Stimulated activated CD8-positive, alpha-beta memory T cell treated with anti-CD3 and anti-CD28 coated beads, Interleukin-4, amount 100 ng/mL, for 1 hour (primary cell): ENCODE measurements at places on chromosomes 11 and 22.

- no peak for DNase-seq
Observed at GRCh38 chr11:4180441-4181183, 86.0 kb downstream of the RRM1 start.

DNA sequence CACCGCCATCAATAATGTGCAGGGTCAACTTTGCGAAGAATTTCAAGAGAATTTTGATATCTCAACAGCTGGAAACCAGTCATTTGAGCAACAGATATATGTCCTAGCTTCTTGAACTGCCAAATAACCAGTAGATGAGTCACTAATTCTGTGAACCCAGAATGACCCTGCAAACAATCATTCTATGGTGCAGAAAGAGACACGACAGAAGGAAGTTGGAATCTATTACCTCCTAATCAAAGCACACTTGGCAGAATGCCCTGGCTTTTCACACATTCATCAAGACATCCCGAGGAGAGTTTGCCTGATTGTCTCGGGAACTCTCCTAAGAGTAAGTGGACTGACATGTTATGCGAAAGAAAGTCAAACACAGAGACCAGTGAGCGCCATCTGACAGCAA, 621.1 kb downstream of the OPCML start:
- DNase-seq = no peak

DNA sequence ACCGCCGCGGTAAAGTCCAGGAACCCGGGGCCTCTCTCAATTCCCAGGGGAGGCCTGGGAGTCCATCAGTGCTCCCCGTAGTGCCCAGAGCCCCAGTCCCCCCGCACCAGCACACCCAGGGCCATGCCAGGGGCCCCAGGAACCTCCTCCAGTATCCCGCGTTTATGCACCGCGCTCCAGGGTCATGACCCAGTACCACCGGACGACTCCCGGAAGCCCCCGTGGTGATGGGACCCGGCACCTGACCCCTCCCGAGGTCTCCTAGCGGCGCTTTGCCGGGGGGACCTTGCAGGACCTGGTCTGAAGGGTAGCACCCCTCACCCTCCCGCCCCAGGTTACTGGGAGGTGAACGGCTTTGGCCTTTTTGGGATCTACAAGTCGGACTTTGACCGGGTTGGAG, 11.2 kb downstream of the B4GALNT4 start:
- no peak for DNase-seq

- no peak for DNase-seq
Observed at GRCh38 chr11:91170711-91171110, 947.9 kb upstream of the CHORDC1 start.

DNA sequence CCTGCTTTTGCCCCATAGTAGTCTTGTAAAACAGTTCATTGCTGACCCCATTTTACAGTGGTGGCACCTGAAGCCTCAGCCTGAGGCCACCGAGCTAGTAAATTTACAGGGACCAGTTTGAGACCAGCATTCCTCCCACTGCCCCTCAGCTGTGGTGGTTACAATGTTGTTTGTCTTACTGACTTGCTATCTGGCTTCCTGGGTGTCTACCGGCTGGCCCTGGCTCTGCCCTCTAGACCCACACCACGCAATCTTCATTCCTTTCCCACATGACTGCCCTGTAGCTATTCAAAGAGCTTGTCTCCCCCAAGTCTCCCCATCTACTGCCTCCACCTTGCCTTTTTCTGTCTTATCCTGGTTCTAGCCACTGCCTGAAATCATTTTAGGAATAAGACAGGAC, 20.8 kb downstream of the PIK3IP1 start:
- no peak for DNase-seq

GRCh38 chr22:23376256-23376655, 195.9 kb downstream of the BCR start:
- no peak for DNase-seq

- DNase-seq = no peak
Observed at GRCh38 chr22:35486116-35486631, 54.5 kb upstream of the RASD2 start.

GRCh38 chr22:22927888-22928665, 40.5 kb downstream of the IGLL5 start:
- DNase-seq = no peak

DNA sequence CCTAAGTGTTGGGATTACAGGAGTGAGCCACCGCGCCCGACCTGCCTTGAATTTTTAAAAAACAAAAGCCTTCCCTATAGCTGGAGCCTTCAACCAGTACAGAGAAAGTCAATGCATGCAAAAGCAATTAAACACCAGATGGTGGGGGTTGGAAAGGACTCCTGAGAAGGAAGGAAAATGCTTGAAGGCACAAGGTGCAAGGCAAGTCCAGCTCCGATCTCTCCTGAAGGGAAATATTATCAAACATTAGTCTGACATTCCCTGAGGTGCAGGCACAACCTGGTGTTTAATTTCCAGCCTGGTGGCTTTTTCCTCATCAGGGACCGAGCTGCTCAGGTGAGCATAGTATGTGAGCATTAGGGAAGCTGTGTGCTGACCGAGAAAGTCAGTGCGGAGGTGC, 12.9 kb upstream of the RAPSN start:
- DNase-seq = no peak

DNA sequence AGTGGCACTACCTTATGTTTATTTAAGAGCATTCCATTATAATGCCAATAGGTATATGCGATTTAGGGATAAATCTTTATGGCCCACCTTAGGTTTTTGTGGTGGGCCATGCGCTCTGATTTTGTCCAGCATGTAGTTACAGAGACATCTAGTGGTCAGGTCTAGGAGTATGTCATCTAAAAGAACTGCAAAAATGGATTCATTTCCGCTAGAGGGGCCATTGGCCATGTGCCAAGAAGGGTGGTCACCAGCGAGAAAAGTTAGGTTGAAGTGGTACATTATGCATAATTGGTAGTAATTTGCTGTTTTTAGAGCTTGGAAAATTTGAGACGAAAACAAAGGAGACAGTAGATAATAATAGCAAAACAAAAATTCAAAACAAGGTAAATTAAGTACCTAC, 27.7 kb downstream of the LRRC4C start:
- DNase-seq = no peak

- no peak for DNase-seq
Observed at GRCh38 chr11:90332415-90332814, 109.6 kb upstream of the CHORDC1 start.

- DNase-seq = no peak
Observed at GRCh38 chr22:48750282-48750681, 1077.4 kb downstream of the BRD1 start.

- no peak for DNase-seq
Observed at GRCh38 chr22:31302006-31302405, 9.7 kb upstream of the PIK3IP1 start.

GRCh38 chr22:20224917-20225692, 43.0 kb downstream of the RTN4R start:
- no peak for DNase-seq
